ENCODE measurements at places on chromosomes 1 and 21.
A peak's percentile ranks its signal among the peaks of the same experiment; 100 is the strongest.

GRCh38 chr1:57824535-57824934, 400.7 kb upstream of the DAB1 start:
- DNase-seq = no peak

- peak; percentile 61 for DNase-seq
Measured at GRCh38 chr1:15994590-15995351, 9.3 kb upstream of the SRARP start.

GRCh38 chr1:52907068-52907811, 14.3 kb downstream of the ECHDC2 start:
- no peak for DNase-seq

DNA sequence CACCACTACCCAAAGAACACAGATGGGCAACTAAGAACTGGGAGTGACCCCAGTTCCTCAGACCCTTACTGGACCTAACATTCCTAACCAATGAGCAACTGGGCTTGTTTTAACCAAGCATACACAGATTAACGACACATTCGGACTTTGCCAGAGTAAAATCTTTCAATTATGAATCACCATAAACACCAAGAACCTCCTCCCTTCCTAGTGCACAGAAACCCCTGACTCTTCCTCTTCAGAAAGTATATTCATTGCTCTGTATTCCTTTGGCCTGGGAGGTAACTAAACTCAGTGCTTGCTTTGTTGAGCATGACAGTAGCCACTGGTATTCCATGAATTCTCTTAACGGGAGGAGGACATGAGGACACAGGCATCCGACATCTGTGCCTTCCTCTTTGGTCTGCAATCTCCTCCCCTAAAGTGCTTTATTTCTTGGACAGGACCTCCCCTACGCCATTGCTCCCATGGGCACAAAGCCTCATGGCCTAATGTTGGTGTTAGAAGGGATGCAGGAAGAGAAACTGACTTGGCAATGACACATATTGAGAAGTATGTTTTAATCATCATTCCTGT, 42.7 kb downstream of the SEC16B start:
- peak; percentile 77 for DNase-seq

GRCh38 chr1:7430047-7430608, 341.0 kb upstream of the VAMP3 start:
- no peak for DNase-seq

DNA sequence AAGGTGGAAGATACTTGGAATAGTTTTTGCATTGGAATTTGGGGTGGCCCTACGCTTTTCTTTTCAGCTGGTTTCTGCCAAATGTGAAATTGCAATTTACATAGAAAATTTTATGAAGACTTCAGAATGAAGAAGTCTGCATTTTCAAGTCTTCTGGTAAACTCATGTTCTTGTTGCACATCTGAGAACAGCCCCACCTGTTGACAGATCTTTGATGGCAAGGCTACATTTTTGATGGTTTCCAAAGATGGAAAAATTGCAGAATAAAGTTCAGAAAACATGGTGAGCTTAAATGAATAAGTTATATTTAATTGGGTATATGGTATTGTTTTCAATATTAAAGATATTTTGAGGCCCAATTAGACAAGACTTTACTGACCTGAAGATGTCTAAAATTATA, 25.4 kb downstream of the OLFM3 start:
- peak; percentile 6 for DNase-seq

DNA sequence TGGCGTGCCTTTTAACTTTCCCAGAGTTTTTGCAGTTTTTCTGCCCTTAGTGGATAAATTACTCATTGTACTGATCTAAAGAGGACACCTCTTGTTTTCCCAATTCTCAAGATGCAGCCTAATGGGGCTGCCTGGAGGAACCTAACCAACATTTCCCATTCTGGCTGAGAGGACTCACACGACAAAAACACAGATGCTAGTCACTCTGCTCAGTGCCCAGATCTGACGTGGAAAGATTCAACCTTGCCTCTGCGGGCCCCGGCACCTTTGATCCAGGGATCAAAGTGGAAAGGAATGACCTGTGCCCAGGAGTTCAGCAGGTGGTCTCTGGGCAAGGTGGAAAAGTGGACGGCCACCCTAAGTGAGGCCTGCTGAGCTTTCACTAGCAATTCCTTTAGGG, 162.4 kb upstream of the FMN2 start:
- DNase-seq = no peak

GRCh38 chr1:58773406-58773840, 10.4 kb downstream of the JUN start:
- peak; percentile 88 for DNase-seq

DNA sequence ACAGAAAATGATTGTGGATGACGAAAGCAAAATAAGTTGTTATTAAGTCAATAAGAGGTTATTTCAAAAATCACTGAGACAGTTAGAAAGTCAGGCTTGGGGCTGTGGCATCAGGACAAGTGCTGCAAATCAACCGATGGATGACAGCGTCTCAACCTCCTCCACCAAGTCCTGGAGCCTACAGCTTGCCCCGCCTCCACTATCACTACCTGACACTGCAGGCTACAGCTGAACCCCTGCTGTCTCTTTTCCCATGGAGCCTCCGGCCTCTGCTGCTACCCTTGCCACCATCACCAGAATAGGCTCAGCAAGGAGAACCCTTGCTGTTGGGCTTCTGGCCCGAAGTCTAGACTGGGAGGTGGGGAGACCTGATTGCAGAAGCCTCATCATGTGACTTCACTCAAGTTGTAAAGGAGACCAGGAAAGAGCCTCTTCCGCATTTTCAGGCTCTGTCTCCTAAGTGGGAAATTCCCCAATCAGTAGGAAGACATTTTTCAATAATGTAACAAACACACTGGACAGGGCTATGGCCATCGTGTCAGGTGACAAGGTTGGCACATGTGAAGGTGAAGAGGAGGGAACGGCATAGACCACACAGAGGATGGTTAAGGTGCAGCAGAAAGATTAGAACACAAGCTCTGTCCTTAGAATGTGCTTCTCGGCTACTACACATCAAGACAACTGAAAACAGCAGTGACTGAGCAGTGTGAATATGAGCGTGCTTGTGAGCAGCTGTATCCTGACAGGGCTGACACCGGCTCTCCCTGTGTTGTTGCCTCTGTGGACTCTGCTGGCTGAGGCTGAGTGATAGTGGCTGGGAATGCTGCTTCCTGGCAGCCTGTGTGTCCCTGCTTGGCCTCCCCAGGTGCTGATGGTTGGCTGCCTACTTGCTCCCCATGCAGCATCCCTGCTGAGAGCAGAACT, 660.7 kb downstream of the PTPRU start:
- DNase-seq = no peak

DNA sequence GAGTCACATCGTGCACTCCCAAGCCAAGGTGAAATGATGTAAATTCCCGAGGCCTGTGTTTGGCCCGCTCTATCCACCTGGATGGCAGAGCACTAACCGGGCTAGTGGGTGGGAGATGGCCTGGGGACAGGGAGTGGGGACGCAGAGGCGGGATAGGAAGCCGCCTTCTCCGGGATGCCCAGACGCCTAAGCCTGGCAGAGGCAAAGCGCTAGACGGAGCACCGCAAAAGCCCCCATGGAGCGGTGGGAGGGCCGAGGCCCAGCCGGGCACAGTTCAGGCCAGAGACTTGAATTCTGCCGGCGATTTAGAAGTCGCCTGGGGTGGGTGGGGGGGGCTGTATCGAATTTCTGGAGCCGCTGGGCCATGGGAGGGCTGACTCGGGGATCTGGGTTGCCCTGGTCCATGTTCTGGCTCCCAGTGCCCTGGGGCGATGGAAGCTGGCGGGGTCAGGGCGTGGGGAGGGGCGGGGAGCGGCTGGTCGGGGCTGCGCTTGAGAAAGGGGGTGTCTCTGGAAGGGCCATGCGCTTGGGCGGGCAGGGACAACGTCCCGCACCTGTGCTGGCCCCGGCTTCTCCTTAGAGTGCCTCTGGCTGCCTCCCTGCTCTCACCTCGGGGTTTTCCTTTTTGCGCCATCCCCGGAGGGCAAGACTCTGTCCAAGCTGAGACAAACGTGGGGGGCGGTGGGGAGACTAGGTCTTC, 28.0 kb downstream of the KIAA2013 start:
- no peak for DNase-seq

DNA sequence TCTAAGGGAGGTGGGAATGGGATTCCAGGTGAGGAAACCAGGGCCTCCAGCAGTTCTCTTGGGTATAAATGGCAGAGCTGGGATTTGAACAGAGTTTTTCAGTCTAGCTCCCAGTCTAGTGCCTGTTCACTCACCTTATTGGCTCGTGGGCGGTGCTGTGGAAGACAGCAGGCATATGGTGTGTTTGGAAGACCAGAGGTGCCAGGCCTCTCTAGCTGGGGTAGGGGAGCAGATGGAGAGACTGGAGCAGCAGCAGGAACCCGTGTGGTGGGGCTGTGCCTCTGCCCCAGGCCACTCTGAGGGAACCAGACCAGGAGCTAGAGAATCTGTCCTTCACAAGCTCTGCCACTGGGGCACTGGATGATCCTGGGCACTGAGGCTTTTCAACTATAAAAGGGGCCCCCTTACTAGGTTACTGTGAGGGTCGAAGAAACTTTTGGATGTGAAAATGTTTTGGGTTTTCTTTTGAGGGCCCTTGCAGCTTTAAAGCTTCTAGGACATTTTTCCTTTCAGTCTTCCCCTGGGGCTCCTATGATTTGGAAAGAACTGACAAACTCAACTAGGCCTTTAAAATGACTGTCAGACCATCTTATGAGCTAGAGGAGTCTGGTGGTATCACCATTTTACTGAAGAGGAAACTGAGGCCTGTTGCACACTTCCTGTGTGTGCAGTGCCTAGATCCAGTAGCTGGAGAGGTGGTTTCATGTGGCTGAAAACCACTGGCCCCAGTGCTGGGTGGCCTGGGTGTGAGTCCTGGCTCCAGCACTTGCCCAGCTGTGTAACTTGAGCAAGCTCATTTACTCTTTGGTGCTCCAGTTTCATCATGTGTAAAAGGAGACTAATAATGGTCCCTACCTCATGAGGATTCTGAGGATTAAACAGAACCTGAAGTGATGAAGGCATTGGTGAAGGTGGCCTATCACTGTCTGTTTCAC, 6.1 kb downstream of the DMRTB1 start:
- no peak for DNase-seq

- peak; percentile 93 for DNase-seq
Measured at GRCh38 chr1:41608211-41608610, 123.7 kb upstream of the EDN2 start.

DNA sequence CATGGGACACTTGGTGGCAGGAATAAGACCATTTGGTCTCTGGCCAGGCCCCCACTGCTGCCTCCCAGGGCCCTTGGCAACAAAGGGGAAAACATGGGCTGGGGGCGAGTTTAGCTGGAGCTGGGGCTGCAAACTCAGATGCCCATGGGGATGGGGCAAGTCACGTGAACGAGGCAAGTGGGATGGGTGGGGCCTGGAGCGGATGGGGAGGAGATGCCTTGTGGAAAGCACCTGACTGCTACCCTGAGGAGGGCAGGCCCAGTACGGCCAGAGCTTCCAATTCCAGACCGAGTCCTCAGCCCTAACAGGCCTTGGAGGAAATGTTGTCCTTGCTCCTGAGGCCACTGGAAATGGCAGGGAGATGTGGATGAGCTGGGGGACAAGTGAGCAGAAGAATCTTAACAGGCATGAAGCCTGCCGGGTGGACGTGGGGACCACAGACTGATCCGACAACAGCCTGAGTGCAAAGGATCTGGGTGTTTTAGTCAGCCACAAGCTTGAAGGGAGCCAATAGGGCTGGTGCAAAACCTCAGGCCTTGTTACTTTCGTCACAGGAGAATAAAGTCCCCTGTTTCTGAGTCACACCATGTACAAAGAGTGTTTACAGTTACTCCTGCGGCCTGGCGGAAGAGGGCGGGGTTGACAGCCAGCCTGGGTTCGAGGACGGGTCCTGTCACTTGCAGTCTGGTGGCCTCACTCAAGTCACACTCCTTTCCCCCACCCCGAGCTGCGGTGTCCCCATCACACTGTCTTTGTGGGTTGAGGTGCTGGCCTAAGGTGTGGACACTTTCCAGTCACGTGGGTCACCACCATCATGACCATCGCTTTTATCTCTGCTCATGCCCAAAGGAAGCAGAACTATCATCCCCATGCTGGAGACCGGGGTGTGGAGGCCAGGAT, 19.1 kb downstream of the RUNX3 start:
- no peak for DNase-seq

GRCh38 chr21:31911138-31911907, 38.5 kb downstream of the HUNK start:
- DNase-seq = peak; percentile 87

- no peak for DNase-seq
Measured at GRCh38 chr1:108947871-108948525, 15.3 kb downstream of the CLCC1 start.

GRCh38 chr1:181483285-181484195, at the start of gene CACNA1E:
TSS of gene CACNA1E (plus strand) at chr1:181483517. CDS start at chr1:181483745, 228 bp downstream.
- DNase-seq = no peak

- no peak for DNase-seq
Measured at GRCh38 chr21:39040494-39041110, 142.6 kb downstream of the PSMG1 start.

- no peak for DNase-seq
Measured at GRCh38 chr1:228903434-228904071, 168.3 kb downstream of the RHOU start.

GRCh38 chr1:205422993-205423642, 1.3 kb upstream of the LEMD1 start:
- no peak for DNase-seq

DNA sequence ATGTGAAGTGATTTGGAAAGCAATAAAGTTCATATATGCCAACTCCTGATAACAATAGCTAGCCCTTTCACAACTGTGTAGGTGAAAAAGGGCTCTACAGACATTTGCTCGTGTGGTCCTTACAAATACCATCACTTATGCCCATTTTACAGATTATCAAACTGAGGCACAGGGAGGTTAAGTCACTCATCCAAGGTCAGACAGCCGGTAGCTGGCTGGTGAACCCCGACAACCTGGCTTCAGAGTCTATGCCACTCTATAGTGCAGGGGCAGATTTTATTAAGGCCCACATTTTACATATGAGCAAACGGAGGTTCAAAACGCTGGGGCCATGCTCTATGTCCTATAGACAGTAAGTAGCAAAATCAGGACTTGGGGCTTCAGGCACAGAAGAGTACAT, 280.5 kb downstream of the RRAGC start:
- DNase-seq = no peak

DNA sequence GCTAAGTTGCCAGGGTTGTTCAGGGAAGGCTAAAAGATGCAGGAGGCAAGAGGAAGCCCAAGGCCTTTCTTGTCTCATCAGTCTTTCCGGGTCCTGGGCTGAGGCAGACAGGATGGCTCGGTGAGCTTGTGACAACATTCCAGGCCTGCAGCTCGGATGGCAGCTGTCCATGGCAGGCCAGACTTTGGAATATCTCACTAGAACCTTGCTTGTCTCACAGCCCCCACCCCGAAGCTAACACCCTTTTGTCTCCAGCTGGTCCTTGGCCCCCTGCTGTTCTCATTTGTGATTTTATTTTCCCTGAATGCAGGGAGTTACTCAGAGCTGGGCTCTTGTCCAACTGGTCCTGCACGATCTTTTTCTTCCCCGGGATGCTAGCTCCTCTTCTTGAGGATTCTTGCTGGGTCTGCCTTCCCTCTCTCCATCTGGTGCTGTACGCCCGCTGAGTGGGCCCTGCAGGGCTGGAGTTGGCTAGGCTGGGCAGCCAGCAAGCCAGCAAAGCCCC, 477.2 kb upstream of the CAMK1G start:
- DNase-seq = peak; percentile 93
